Tibial nerve (tissue), 4 donors: ENCODE measurements at places on chromosomes 5 and 9. TPM values are rescaled to one million over a fixed set of nuclear protein-coding genes. Genes with fewer than 3 reads are reported as not detected.

- no peaks in the 10 kb centered on the region for H3K36me3 ChIP-seq
- no peaks in the 10 kb centered on the region for H3K27me3 ChIP-seq
- no peak for DNase-seq
These were observed 33.3 kb upstream of the PHF2 start for GRCh38 chr9:93543117-93543516.

GRCh38 chr5:5710471-5710870 is 288.0 kb downstream of the ICE1 start:
- DNase-seq = no peak
- H3K27ac ChIP-seq = no peak overlapping the region
- H3K4me3 ChIP-seq = no peak overlapping the region
- H3K27me3 ChIP-seq = no peaks in the 10 kb centered on the region

DNA sequence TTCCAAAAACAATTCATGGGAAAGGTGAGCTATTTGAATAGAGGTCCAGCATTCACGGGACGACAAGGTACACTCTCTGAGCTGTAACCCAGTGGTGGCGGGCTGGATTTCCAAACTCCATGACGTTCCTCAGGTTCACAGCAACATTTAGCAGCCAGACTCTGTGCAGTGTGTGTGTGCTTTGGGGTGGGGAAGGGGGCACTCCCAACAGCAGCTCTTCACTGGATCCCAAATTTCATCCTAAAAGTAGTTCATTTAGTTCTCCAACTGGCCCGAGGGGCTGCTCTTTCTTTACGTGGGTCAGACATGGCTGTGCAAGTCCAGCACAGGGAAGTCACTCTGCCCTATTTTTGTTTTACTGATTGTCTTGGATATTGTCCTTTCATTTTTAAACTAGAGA is 98.0 kb upstream of the IRX2 start:
- no peak overlapping the region for H3K4me3 ChIP-seq
- DNase-seq = no peak
- H3K4me1 ChIP-seq = no peaks in the 10 kb centered on the region
- no peaks in the 10 kb centered on the region for H3K36me3 ChIP-seq
- no peaks in the 10 kb centered on the region for H3K27me3 ChIP-seq
- H3K27ac ChIP-seq = no peak overlapping the region

- no peaks in the 10 kb centered on the region for H3K27me3 ChIP-seq
- no peaks in the 10 kb centered on the region for H3K4me1 ChIP-seq
- H3K27ac ChIP-seq = no peak overlapping the region
- no peaks in the 10 kb centered on the region for H3K36me3 ChIP-seq
- no peak overlapping the region for H3K4me3 ChIP-seq
These were observed 348.4 kb upstream of the FTMT start for GRCh38 chr5:121503111-121503840.

DNA sequence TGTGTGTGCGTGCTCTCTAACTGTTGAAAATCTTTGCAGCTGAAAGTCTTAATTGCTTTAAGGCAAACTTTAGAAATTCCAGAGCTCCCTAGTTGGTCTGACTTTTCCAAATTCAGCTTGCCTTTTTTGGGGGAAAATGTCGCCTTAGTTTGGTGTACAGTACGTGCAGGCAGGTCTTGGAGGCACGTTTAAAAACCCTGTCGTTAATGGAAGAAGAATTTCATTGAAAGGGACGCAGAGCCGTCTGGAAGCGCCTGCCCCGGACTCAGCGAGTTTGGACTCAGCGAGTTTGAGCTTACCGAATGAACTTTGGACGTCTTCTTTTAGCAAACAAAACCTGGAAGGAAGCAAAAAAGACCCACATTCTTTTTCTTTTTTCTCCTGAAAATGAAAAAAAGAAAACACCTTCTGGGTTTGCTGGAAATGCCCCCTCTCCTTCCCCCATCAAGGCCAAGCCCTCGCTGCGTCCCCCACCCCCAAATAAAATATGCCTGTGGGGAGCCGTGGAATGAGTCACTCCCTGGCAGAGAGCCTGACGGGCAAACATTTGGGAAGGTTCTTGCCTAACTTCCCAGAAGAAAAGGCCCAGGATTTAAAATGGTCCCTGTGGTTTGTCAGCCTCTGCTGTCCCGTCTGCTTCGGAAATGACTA is 1.5 kb downstream of the NEK6 start:
- no peaks in the 10 kb centered on the region for H3K4me1 ChIP-seq
- H3K4me3 ChIP-seq = peak overlapping the region; percentile 73
- no peaks in the 10 kb centered on the region for H3K27me3 ChIP-seq

The LCN9 gene
- not detected for total RNA-seq

The EMB gene
- 6.3 TPM for total RNA-seq

DNA sequence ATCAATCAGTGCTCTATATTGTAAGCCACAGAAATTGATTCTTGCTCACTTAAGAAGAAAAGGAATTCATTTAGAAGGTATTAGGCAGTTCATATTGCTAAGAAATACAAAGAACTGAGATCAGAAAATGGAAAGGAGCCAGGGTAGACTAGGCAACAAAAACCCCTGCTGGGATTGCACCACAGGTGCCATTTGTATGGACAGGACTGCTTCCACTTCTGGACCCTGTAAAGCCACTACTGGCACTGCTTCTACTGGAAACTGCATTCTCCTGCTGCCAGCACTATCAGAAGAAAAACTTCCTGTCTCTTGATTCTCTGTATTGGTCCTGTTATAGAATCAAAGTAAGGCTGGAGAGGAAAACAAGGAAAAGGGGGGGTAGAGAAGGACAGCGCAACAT is 45.9 kb downstream of the CERT1 start:
- H3K27me3 ChIP-seq = no peaks in the 10 kb centered on the region
- H3K4me1 ChIP-seq = no peaks in the 10 kb centered on the region
- H3K36me3 ChIP-seq = no peaks in the 10 kb centered on the region
- DNase-seq = no peak
- H3K4me3 ChIP-seq = no peak overlapping the region

GRCh38 chr5:107633171-107633901 is 37.4 kb downstream of the EFNA5 start:
- H3K4me3 ChIP-seq = no peak overlapping the region
- no peak for DNase-seq
- no peak overlapping the region for H3K27ac ChIP-seq
- H3K36me3 ChIP-seq = no peaks in the 10 kb centered on the region
- H3K27me3 ChIP-seq = no peaks in the 10 kb centered on the region

GRCh38 chr5:170923910-170924620 is 62.2 kb downstream of the RANBP17 start:
- H3K4me1 ChIP-seq = no peaks in the 10 kb centered on the region
- H3K27me3 ChIP-seq = no peaks in the 10 kb centered on the region
- H3K4me3 ChIP-seq = no peak overlapping the region
- no peaks in the 10 kb centered on the region for H3K36me3 ChIP-seq
- no peak overlapping the region for H3K27ac ChIP-seq
- no peak for DNase-seq

- no peaks in the 10 kb centered on the region for H3K27me3 ChIP-seq
- peak overlapping the region; percentile 65 for H3K27ac ChIP-seq
- peak; percentile 17 for DNase-seq
- H3K4me1 ChIP-seq = peaks cover 25% of the 10 kb centered on the region
- H3K36me3 ChIP-seq = no peaks in the 10 kb centered on the region
These were observed 101.9 kb downstream of the CD180 start for GRCh38 chr5:67094476-67095300.

DNA sequence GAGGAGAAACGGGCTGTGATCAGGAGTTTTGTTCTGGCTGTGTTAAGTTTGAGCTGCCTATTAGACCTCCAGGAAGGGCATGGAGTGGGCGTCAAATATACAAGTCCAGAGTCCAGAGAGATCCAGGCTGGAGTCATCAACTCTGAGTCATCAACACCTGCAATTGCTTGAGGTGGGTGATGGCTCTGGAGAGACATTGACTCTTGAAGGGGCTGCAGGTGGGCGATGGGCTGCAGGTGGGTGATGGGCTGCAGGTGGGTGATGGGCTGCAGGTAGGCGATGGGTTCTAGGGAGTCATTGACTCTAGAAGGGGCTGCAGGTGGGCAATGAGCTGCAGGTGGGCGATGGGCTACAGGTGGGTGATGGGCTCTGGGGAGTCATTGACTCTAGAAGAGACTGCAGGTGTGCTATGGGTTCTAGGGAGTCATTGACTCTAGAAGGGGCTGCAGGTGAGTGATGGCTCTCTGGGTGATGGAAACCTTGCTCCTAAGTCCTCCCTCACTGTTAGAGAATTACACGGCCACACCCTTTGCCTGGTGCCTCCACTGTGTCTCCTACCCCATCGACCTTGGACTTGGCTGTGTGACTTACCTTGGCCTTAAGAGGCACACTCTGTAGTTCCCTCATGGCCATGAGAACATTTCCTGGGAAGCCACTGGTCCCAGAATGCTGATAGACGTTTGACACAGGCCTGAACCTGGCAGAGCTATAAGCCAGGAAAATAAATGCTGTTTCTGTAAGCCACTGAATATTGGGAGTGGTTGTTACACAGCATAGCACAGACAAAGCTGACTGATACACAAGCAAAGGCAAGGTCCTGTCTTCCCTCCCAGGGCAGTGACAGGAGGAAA is 10.4 kb upstream of the FIBCD1 start:
- peaks cover 17% of the 10 kb centered on the region for H3K27me3 ChIP-seq
- no peaks in the 10 kb centered on the region for H3K4me1 ChIP-seq
- no peak overlapping the region for H3K4me3 ChIP-seq

The IFNA13 gene
- total RNA-seq = not detected

The PIP5K1B gene
- 6.8 TPM for total RNA-seq
